ENCODE measurements at places on chromosomes 16 and 17.

GRCh38 chr16:47045023-47045422 lies 71.5 kb upstream of the DNAJA2 start:
- no peak for DNase-seq

GRCh38 chr16:84583995-84584394 lies 33.9 kb downstream of the COTL1 start:
- DNase-seq, result no peak

DNA sequence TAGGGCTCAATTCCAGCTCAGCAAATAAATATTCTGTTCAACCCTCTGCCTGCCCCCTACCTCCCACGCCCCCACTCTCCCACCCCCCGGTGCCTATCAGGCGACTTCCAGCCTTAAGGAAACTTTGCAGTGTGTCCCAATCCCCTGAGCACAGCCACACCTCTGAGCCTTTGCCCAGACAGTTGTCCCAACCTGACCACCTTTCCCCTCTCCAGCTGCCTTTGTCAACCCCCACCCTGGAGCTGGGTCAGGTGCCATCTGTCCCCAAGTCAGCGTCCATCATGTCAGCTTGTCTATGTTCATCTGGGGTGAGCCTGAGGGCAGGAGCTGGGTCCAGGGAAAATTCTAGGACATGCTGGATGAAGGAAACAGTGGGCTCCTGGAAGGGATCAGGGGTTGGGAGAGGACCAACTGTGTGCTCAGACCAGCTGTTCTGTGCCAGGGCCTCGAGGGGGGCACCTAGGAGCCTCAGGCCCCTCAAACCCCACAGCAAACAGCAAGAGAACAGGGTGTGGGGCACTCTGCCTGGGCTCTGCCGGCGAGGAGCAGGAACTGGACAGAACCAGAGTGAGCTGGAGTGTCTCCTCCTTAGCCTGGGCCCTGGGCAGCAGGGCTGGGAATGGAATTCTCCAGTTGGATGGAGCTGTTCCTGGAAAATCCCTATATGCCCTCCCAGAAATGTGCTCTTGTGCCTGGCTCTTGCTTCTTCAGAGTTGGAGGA lies 17.8 kb downstream of the CDH16 start:
- no peak for DNase-seq

- peak; percentile 34 for DNase-seq
Measured at GRCh38 chr16:1612320-1613111, at the start of gene CRAMP1. TSS of gene CRAMP1 (plus strand) at chr16:1612360. CDS start at chr16:1614640, 2,280 bp downstream.

- DNase-seq, result no peak
Measured at GRCh38 chr17:9218064-9218635, 196.8 kb downstream of the NTN1 start.

GRCh38 chr17:65227637-65228036 lies 90.5 kb downstream of the RGS9 start:
- no peak for DNase-seq

- no peak for DNase-seq
Measured at GRCh38 chr16:49839017-49839825, 16.7 kb downstream of the ZNF423 start.

DNA sequence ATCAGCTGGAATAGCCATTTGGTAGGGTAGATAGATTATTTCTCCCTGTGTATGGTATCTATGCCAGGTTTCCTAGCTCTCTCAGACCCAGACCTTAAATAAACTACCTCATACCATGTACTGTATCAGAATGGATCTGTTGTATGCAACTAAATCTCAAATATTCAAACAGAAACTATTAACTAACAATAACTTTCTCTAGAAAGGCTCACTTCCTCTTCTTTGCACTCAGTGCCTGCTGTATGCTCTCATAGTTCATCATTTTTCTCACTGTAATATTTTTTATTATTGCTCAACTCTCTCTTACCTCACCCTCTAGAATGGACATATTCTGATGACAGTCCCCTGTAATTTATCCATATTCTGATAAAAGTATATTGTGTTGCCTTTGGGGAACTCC lies 182.4 kb downstream of the TOX3 start:
- DNase-seq, result no peak

- DNase-seq, result no peak
Measured at GRCh38 chr17:74842146-74842598, 17.5 kb downstream of the GRIN2C start.

DNA sequence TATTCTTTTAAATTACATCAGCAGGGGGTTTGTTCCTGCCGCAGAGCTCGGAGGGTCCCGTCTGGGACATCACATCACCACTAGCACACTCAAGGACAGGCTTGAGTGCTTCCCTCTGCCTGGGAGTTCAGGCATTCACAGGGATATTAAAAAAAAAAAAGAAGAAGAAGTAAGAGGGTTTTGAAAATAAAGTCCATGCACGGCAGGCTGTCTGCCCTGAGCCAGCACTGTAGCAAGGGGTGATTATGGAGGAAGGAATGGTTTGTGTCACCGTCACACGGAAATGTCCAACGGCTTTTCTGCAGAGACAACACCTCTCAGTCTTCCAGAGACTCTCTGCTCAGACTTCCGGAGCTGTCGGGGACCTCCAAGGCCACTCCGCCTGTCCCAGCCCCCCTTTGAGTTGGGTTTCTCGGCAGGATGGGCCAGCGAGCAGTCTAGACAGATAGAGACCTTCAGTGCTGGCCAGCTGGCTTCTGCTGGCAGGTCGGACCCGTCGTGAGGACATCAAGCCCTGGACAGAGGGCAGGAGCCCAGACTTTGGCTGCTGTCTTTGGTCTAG lies 33.6 kb downstream of the MEOX1 start:
- DNase-seq, result no peak

DNA sequence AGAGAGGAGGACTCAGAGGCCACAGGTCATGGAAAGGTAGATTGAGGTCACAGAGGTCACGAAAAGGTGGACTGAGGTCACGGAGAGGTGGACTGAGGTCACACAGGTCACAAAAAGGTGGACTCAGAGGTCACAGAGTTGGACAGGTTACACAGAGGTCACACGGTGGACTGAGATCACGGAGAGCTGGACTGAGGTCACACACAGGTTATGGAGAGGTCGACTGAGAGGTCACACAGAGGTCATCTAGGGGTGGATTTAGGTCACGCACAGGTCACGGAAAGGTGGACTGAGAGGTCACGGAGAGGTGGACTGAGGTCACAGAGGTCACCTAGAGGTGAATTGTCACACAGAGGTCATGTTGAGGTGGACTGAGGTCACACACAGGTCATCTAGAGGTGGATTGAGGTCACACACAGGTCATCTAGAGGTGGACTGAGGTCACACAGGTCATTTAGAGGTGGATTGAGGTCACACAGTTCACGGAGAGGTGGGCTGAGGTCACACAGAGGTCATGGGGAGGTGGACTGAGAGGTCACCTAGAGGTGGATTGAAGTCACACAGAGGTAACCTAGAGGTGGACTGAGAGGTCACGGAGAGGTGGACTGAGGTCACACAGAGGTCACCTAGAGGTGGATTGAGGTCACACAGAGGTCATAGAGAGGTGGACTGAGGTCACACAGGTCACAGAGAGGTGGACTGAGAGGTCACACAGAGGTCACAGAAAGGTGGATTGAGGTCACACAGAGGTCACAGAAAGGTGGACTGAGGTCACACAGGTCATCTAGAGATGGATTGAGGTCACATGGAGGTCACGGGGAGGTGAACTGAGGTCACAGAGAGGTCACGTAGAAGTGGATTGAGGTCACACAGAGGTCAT lies 26.7 kb upstream of the JPT2 start:
- no peak for DNase-seq

GRCh38 chr16:10964891-10965326 lies 20.5 kb downstream of the CLEC16A start:
- DNase-seq, result no peak

GRCh38 chr17:77834170-77835115 lies 124.1 kb upstream of the TNRC6C start:
- peak; percentile 99 for DNase-seq

DNA sequence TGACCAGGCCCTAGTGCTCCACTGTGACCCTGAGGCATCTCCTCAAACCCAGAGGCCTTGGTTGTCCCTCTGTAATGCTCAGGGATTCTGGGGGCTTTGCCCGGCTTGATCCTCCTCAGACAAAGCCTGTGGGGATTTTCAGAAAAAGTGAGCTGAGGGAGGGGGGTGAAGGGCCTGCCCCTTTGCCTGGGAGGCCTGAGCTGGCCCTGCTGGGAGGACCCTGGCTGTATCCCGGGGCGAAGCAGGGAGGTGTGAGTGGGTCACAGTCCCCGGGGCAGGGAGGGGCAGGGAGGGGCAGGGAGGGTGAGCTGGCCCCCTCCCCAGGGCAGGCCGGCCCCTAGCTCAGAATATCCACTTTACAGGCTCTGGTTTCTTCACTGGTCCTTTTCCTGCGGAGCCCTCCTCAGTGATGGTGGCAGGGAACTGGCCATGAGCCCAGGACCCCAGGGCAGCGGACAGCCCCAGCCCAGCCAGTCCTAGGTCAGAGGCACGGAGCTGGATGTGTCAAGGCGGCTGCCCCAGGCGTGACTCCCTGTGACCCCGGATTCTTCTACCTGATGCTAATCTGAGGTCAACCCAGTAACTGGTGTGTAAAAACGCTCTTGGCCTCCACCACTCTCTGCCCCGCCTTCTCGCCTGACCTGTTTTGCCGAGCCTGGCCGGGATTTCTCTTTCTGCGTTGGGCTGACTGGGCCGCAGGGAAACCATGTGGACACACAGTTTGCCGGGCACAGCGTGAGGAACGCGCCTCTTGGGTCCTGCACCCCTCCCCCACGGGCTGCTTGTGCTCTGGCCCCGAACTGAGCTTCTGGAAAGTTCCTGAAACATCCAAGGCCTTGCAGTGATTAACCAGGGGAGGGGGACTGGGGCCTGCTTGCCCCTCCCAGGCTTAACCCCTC lies 5.8 kb upstream of the FASN start:
- no peak for DNase-seq

GRCh38 chr16:15660203-15660601 lies 10.2 kb downstream of the NDE1 start:
- DNase-seq, result no peak

GRCh38 chr17:4502466-4503154 lies 3.9 kb downstream of the SPNS2 start:
- no peak for DNase-seq

DNA sequence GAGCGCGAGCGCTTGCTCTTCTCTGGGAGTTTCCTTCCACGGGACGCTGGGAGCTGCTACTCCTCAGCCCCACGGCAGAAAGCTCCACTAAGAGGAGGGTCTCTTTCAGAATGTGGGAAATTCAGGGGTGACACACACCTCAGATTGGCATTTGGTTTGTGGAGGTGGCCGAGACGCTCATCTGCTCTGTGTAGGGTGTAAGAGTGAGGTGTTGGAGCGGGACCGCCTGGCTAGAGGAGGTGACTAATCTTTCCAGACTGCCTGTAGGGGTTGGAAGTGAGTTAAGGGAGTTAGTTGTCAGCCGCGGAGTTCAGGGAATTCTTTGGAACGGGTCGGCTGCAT lies 735 bp downstream of the PSMD11 start:
- peak; percentile 44 for DNase-seq

GRCh38 chr17:81599719-81600486 lies 37.0 kb downstream of the NPLOC4 start:
- DNase-seq, result no peak

GRCh38 chr17:41667280-41668041 lies 21.2 kb upstream of the EIF1 start:
- no peak for DNase-seq

- DNase-seq, result no peak
Measured at GRCh38 chr17:16459855-16460550, 32.0 kb downstream of the LRRC75A start.

DNA sequence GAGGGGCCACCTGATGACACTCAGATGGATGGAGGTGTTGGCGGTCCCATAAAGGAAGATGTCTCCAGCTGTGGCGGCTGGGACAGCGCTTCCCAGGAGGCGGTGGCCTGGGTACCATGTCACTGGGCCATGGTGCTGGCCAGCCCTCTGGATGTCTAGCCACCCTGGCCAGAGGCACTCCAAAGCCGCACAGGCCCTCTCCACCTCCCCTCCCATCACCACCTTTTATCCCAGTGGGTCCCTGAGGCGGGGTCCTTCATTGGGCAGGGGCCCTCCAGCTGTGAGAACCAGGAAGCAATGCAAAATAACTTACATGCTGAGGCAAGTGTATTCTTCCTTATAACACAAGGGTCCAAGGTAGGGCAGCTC lies 23.1 kb downstream of the RAB11FIP4 start:
- no peak for DNase-seq

DNA sequence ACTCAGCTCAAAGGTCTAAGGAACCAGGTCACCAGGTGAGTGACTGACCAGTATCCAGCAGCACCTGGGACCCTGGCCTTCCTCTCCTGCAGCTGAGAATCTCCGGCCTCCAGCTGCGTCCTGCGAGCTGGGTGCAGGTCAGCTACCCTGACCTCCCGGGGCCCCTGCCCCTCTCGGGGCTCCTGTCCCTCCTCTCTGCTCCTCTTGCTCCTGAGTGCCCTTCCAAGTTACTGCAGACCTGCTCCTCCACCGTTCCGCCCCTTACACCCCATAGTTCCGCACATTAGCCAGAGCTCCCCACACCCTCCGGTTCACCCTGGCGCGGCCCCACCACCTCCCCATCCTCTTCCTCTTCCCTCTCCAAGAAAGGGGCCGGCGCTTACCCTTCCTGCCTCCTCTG lies 10.6 kb downstream of the FOXJ1 start:
- DNase-seq, result no peak

GRCh38 chr16:50538411-50539052 lies 9.7 kb upstream of the NKD1 start:
- no peak for DNase-seq

- DNase-seq, result no peak
Measured at GRCh38 chr16:49494891-49495566, 121.4 kb downstream of the C16orf78 start.

- no peak for DNase-seq
Measured at GRCh38 chr16:54176376-54176901, 110.1 kb downstream of the IRX3 start.

GRCh38 chr16:53266156-53266555 lies 168.1 kb upstream of the RBL2 start:
- no peak for DNase-seq

GRCh38 chr17:46039592-46040186 lies 40.6 kb downstream of the STH start:
- no peak for DNase-seq

- DNase-seq, result no peak
Measured at GRCh38 chr17:45146592-45146889, 1.7 kb upstream of the HEXIM1 start.

GRCh38 chr16:8683640-8684039 lies 9.2 kb downstream of the ABAT start:
- DNase-seq, result no peak

DNA sequence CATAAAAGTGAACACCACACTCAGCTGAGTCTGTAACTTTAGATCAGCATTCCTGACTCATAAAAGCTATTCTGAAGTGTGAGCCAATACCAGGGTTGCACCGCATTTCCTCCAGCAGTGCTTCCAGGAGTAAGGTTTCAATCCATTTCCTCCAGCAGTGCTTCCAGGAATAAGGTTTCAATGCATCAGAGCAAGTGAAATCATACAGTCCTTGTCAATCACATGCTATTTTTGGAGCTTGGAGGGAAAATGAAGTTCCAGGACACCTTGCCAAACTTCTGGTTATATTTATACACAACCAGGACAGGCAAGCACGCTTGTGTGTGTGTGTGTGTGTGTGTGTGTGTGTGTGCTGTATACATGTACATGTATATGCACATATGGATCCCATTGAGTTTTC lies 327.6 kb downstream of the GRIN2A start:
- DNase-seq, result no peak

Data from urothelium cell line (cell line).